ENCODE measurements at places on chromosomes 5 and 9. TPM values are rescaled to one million over a fixed set of nuclear protein-coding genes. Genes with fewer than 3 reads are reported as not detected.

The IFNA13 gene
- not detected for total RNA-seq

The ADCY2 gene
- 0.32 TPM for total RNA-seq

The CRB2 gene
- under 0.01 TPM for total RNA-seq

The OTP gene
- not detected for total RNA-seq

The PTTG1 gene
- total RNA-seq, result 158 TPM

Measured in fibroblast of villous mesenchyme (primary cell).